ENCODE measurements at places on chromosomes 3 and 15.

- no peak for DNase-seq
Observed at GRCh38 chr15:87680208-87680607, 576.3 kb downstream of the NTRK3 start.

- DNase-seq, result no peak
Observed at GRCh38 chr3:188067932-188068331, 86.0 kb upstream of the LPP start.

- no peak for DNase-seq
Observed at GRCh38 chr3:128001576-128001975, 50.7 kb upstream of the SEC61A1 start.

DNA sequence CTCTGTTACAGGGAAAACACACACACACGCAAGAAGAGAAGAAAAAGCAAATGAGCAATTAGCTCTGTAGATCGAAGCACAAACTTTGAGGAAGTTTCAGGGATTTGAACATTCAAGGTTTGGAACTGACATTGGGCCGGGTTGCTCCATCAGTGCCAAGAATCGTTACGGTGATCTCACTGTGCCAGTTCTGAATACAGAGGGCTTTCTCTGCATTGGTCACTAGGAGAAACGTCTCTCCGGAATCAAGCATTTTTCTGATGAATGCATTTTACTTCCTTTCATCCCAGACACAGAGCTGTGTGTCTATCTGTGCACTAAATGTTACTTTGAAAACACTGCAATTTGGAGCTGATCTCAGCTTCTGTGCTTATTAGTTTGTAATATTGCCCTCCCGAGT, 11.2 kb downstream of the HRH1 start:
- DNase-seq, result no peak

DNA sequence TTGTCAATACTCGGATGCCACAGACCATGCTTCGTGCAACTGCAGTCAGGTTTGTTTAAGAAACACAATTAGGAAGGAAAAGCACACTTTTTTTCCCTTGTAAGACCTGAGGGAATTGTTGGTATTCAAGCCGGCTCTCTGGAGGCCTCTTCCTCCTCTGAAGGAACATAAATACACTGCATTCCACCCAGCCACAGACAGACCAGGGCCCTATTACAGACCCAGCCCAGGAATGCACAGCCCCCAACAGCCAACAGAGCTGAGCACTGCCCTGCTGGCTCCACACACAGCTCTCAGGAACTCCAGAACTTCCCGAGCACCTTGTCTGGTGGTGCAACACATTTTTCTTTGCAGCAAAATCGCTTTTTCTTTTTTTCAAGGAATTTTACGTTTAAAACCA, 488.7 kb upstream of the PROK2 start:
- no peak for DNase-seq

- DNase-seq, result no peak
Observed at GRCh38 chr3:9146367-9147071, 102.9 kb downstream of the SRGAP3 start.
